Muscle of back (tissue), 13 donors: ENCODE measurements at places on chromosomes 13 and 19.

- DNase-seq: no peak
These were observed 26.7 kb downstream of the SPATA13 start for GRCh38 chr13:24187185-24187584.

DNA sequence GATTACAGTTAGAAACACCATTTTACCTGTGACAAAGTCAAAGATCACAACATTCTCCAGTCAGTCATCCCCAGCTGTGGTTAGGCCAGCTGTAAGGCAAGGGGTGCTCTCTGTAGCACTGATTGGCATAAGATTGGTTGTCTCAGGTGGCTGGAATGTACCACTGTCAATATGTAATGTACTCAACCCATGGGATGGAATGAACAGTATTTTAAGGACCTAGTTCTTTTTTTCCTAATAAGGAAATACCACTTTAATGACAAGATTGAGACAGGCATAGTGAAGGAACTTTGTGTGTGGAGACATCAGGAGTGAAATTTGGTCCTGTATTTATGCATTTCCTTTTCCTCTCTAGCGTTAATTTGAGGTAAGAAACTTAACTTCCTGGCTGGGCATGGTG is 310.7 kb downstream of the ITGBL1 start:
- no peak for DNase-seq

DNA sequence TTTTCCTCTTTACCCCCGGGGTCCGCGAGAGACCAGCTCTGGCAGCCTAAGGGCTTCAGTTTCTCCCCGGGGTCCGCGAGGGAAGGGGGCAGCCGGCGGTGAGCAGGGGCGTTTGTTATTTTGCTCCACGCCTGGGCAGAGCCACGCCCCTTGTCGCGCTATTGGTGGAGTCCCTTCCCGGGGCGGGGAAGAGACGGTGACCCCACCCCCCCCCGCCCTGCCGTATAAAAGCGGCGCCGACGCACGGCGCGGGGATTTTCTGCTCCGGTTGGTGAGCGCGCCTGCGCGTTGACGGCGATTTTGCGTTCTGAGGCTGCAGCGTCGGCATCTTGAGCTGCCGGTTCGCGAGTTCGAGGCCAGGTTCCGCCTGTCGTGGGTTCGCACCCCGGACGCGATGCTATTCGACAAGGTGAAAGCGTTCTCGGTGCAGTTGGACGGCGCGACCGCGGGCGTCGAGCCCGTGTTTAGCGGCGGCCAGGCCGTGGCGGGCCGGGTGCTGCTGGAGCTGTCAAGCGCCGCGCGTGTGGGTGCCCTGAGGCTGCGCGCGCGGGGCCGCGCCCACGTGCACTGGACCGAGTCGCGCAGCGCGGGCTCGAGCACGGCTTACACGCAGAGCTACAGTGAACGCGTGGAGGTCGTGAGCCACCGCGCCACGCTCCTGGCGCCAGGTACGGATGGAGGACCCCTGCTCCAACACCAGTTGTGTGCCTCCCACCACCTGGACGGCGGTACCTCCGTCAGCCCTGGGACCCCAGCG is at the start of gene ARRDC2:
Gene ARRDC2, plus strand, starts transcription at position 254 of the 757 bp plus-strand sequence. Its CDS starts 141 bp downstream, at position 395.
- peak; percentile 93 for DNase-seq

DNA sequence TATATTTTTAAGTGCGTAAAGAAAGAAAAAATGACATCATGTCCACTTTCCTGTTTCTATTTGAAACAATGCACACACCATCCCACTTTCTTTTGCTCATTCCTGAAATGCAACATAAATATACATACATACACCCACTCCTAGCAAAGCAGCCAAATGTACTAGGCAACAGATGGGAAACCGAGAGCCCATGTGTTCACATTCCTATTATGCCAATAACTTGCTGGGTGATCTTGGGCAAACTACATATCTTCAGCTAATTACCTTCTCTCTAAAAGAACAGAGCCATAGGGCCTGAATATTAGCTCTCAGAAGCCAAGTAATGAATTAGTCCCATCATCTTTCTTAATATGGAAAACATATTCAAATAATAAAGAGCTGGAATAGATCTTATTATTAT is 610.6 kb upstream of the ATXN8OS start:
- DNase-seq: peak; percentile 17

- peak; percentile 88 for DNase-seq
These were observed 14.5 kb downstream of the PPFIA3 start for GRCh38 chr19:49133621-49134454.

- DNase-seq: no peak
These were observed 1581.9 kb downstream of the EFNB2 start for GRCh38 chr13:104953588-104953987.

DNA sequence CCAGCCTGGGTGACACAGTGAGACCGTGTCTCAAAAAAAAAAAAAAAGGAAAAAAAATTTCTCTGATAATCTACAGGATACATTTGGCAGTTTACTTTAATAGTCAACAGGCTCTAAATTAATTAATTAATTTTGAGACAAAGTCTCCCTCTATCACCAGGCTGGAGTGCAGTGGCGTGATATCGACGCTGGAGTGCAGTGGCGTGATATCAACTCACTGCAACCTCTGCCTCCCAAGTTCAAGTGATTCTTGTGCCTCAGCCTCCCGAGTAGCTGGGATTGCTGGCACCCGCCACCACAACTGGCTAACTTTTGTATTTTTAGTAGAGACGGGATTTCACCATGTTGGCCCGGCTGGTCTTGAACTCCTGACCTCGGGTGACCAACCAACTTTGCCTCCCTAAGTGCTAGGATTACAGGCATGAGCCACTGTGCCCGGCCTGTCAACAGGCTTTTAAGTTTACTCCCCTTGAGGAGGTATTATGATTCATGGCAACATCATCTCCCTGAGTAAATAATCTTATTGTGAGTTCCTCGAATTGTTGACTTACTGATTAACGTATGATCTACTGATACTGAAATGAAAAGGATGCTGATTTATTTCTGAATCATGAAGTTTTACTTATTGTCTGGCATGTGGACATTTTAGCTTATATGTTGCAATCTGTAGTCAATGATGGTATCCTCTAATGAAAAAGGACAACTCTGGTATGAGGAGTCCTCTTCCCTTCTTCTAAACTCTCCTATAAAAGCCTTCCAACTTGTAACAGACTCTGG is 21.3 kb upstream of the MTRF1 start:
- peak; percentile 26 for DNase-seq

GRCh38 chr13:30868799-30869470 is 37.1 kb upstream of the MEDAG start:
- DNase-seq: peak; percentile 59
